ENCODE measurements at places on chromosomes 13 and 19.

DNA sequence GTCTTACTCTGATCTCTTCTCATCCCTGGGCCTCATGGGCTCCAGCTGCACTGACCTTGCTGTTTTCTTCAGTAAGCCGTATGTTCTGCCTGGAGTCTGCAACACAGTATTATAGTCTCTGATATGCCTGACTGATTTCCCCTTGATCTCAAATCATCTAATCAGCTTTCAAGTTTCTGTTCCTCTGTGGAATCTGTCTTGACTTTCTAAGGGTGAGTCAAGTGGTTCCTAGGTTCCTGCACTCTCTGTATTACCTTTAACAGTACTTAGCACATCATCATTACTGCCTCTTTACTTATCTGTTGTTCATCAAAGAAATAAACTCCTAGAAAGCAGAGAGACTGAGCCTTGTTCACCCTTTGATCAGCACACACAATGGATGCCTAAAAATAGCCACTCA lies 350.7 kb downstream of the LMO7 start:
- DNase-seq = no peak

DNA sequence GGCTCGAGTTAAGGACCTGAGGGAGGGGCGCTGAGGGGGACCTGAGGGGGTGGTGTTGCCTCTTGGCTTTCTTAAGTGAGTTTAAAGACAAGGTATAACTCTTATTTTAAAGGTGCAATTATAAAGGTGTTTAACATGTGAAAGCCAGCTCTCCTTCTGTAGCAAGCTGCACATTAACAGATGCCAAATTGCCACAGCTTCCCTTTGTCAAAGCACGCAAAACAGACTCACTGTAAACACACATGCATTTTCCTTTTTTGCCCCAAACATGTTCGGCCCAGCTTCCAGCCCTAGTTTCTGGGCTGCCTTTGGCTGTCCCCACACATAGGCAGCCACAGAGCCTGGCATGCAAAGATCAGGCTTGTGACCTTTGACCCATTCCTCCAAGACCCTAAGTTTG lies 111.9 kb downstream of the SLC7A1 start:
- DNase-seq = no peak

GRCh38 chr13:45817833-45818232 lies 33.7 kb downstream of the SIAH3 start:
- DNase-seq = peak; percentile 24

DNA sequence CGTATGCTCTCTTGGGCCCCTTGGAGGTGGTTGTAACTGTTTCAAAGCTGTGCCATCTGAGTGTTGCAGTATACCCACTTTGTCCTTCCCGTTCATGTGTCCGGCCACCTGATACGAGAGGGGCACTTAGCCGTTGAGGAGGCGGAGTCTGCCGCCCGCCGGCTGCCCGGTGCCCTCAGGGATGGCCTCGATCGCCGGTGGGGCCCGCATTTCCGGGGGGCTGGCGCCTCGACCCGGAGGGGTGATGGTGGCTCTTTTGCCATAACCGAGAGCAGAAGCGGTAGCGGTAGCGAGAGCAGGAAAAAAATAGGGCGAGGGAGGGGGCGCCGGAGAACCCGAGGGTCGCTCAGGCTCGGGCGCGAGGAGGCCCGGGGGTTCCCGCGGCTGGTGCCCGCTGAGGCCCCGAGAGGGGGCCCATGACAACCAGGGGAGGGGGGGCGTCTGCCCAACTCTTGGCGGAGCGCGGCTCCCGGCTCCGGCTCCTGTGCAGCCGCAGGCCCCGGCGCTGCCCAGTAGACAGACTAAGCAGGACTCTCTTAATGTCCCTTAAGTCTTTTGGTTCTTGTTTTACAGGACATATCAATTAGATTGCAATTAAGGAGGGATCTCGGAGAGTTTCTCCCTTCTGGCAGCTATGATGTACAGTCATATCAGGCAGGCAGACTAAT lies 342.7 kb upstream of the SGCG start:
- DNase-seq = no peak

GRCh38 chr13:95060014-95060519 lies 241.2 kb downstream of the ABCC4 start:
- no peak for DNase-seq

DNA sequence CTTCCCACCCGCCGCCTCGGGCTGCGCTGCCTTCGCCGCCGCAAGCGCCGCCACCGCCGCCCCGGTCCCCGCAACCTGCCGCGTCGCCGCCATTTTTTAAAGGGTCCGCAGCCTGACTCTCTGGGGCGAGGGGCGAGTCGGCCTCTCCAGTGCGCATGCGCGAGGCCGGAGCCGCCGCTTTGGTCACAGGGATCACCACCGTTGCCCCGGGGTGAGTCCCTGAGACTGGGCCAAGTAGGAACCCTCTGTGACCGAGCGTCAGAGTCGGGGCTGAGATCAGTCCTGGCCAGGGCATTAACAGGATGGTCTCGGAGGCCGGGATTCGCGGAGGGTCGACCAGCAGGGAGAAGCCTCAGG lies 42.6 kb downstream of the ZNF146 start:
- no peak for DNase-seq

DNA sequence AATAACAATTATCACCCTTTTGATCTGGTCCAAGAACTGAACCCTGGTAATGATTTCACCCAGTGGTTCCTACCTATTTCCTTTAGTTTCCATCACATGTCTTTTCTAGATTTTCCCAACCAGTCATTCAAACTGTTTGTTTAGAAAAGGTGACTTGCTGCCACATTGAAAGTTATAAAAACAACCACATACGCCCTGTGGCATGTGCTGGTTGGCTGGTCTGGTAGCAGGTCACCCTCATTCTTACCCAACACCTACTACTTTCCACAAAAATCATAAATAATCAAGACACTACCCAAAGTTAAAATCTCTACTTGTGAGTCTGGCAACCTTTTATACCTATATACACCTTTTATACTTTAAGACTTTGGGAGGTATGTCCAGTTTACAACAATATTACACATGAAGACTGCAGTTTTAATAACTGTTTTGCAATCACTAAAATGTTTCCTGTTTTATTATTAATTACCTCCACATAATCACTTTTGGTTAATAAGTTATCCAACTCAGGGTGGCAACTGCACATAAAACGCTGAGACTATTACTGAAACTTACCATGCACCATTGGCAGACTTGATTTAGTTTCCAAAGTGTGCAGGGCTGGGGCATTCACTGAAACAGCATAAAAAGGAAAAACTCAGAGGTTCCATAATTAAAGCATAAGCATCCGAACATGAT lies 38.9 kb downstream of the DZIP1 start:
- no peak for DNase-seq

- peak; percentile 18 for DNase-seq
These were observed 23.8 kb downstream of the GJA3 start for GRCh38 chr13:20136781-20137703.

- DNase-seq = no peak
These were observed 811.8 kb downstream of the UQCRFS1 start for GRCh38 chr19:28400953-28401671.

DNA sequence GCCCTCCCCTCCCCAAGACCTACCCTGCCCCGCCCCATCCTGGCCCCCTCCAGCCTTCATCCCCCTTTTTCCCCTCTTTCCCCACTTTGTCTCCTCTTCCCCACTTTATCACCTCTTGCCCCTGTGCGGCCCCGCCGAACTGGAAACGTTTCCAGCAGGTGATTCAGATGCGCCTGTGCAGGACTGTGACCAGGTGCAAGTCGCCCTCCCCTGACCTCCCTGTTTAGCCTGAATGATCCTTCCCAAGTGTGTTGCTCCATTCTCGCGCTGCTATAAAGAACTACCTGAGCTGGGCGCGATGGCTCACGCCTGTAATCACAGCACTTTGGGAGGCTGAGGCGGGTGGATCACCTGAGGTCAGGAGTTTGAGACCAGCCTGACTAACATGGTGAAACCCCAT lies 25.9 kb downstream of the ZNF791 start:
- DNase-seq = no peak

DNA sequence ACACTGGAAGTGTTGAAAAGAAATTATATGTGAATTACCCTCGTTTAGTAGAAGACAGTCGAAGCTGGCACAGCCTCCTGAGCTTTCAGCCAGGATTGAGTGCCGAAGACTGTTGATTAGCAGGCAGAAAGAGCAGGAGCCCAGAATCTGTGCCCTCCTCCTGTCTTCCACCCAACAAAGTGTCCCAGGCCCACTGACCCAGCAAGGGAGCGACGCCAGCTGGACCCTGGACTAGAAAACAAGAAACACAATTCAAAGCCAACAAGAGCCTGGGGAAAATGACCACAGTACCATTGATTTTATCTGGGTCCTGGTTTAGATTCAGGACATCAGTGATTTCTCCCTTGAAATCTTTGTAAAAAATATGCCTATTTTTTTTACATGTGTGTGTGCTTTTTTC lies 120.7 kb downstream of the RXFP2 start:
- no peak for DNase-seq

DNA sequence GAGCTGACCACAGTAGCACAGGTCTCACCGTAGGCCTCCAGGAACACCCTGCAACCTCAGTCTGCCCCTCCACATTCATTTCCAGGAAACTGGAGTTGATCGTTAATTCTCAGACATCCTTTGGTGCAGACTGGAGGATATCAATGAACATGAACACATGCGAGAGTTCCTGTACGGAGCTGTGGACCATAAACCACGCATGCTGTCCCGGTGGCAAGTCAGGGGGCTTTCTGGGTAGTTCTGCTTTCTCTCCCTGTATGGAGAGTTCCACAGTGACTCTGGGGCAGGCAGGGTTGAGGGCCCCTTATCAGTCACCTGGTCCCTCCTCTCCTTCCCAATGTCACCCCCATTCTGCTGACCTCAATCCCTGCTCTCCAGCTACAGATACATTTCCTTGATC lies 55.5 kb upstream of the URI1 start:
- no peak for DNase-seq

GRCh38 chr19:10343495-10343894 lies 4.1 kb upstream of the ICAM3 start:
- no peak for DNase-seq
